ENCODE measurements at places on chromosomes 3 and 15.
A peak's percentile ranks its signal among the peaks of the same experiment; 100 is the strongest.

DNA sequence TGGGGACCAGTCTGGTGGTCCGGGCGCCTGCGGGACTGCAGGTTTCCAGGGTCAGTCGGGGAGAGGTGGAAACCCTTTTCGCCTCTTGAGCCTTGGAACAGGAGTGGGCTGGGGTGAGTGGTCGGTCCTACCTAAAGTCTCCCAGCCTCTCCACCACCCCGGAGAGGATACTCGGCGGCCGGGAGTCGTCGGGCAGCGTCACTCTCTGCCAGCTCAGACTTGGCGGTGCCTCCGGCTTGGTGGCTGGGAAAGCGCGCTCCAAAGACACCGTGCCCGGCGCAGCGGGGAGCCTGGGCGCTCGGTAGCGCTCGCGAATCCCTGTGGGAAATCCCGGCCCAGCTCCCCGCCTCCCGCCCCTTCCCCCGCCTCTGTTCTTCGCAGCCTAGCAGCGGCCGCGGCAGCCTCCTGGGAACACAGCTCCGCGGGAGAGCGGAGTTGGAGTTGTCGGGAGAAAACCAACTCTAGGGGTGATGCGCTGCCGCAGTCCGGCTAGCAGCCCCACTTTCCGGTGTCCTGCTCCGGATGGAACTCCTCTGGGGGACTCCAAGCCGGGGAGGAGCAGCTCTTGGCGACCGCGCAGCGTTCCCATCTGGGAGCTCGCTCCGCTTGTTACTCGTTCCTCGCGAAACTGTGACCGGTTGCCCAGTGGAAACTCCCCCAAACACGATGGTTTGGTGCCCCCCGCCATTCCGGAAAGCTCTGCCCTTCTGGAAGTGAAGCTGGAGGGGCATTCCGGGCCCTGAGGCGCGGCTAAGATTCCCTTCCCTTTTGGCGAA is 1.4 kb downstream of the EPHB1 start:
- no peak for DNase-seq

DNA sequence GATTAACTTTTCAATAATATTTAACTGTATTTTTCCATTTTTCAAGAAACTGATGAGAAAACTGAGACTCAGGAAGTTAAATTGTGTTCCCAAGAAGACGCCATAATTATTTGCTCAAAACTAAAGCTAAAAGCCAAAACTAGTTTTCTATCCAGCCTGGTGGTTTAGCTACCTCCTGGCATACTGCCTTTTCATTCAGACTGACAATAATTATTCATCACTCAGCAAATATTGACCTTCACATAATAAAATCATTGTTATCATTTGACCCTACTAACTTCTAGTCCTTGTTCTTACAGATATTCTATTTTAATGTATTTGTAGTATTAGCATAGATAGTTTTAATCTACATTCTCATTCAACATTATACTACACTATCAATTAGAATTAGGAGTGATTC is 210.6 kb upstream of the GADL1 start:
- no peak for DNase-seq

- no peak for DNase-seq
Observed at GRCh38 chr3:139117883-139118760, 73.4 kb upstream of the PRR23C start.

- DNase-seq = peak; percentile 4
Observed at GRCh38 chr3:126033051-126033745, 50.7 kb downstream of the SLC41A3 start.

- peak; percentile 82 for DNase-seq
Observed at GRCh38 chr3:195863121-195864061, 45.0 kb downstream of the TNK2 start.

DNA sequence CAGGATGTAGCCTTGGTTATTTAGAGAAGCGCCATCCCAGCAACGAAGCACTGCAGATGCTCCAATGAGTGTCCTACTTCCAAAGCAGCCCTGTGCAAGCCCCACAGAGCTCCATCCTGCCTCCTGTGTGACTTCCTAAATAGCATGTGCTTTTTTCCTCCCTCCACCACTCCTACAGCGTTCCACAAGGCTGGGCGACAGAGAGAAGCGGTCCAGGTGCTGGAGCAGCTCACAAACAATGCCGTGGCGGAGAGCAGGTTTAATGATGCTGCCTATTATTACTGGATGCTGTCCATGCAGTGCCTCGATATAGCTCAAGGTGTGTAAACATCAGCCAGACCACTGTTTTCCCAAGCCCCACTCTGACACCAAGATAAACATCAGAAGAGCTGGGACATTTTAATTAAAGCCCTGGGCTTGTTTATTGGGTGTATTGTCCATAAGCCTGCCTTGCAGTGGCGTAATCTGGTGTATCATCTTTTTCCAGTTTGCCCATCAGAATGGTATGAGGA is 22.2 kb upstream of the RHO start:
- DNase-seq = no peak

- no peak for DNase-seq
Observed at GRCh38 chr15:43082509-43082908, 23.3 kb downstream of the UBR1 start.

DNA sequence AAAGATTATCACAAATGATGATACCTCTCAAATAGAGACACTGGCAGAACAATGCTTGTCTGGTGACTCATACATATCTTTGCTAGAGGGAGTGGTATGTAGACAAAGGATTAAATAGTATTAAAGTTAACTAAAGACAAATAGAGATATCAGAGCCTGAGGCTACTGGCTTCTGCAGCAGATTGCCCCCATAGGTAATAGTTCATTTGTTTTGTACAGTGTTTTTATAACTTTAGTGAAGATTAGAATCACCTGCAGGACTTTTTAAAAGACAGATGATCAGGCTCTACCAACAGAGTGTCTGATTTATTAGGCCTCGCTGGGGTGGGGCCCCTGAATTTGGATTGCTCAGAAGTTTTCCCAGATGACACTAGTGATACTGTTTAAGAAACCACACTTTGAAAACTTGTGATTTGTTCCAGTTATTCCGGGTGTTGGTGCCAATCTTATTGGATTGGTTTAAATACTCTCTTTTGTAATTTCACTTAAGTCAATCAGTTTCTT is 96.4 kb downstream of the NAALADL2 start:
- no peak for DNase-seq

- DNase-seq = no peak
Observed at GRCh38 chr3:120177151-120177550, 82.9 kb upstream of the GSK3B start.

GRCh38 chr3:38009807-38010591 is 19.4 kb downstream of the VILL start:
- DNase-seq = no peak

- DNase-seq = no peak
Observed at GRCh38 chr15:88383354-88383753, 83.8 kb downstream of the MRPL46 start.

DNA sequence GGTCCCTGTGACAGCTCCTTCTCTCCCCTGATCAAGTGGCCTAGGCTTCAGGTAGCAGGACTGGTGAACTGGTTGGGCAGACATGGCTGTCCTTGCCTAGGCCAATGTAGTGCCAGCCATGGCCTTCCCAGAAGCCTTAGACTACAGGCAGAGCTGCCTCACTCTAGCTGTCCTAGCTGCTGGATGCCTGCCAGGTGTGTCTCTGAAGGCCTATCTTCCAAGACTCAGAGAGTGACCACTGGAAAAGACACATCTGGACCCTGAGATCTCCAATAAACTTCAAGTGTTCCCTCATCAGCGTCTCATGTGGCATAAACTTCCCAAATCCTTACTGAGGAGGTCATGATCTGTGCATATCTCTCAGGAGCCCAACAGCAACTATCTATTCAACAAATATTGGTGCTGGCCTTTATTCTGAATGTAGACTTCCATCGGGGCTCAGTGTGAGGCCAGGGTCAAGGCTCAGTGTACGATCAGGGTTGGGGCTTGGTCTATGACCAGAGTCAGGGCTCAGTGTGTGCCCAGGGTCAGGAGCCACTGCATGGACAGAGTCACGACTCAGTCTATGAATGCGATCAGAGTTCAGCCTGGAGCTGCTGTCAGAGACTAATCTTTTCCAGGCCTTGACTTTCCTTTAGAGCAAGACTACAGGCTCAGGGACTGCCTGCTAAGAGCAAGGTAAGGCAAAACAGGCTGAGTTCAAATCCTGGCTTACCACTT is 36.5 kb upstream of the INSYN1 start:
- DNase-seq = no peak

DNA sequence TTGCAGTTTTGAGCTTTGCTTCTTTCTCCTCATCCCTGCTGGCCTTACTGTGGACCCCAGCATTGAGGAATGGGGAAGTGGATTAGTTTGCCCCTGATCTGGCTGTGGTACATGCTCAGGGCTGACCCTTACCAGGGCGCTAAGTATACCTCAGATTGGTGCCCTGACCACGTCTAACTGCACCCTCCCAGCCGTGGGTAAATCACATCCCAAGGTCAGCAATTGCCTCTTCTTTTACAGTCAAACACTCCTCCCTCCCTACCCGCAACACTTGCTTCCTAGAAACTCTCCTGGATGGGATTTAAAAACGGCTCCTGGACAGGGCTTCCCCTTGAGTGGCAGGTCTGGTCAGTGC is 437.9 kb downstream of the NR2F2 start:
- DNase-seq = no peak

- peak; percentile 71 for DNase-seq
Observed at GRCh38 chr3:196274585-196274984, 12.9 kb downstream of the PCYT1A start.

GRCh38 chr3:176906046-176906905 is 291.0 kb downstream of the TBL1XR1 start:
- DNase-seq = no peak

DNA sequence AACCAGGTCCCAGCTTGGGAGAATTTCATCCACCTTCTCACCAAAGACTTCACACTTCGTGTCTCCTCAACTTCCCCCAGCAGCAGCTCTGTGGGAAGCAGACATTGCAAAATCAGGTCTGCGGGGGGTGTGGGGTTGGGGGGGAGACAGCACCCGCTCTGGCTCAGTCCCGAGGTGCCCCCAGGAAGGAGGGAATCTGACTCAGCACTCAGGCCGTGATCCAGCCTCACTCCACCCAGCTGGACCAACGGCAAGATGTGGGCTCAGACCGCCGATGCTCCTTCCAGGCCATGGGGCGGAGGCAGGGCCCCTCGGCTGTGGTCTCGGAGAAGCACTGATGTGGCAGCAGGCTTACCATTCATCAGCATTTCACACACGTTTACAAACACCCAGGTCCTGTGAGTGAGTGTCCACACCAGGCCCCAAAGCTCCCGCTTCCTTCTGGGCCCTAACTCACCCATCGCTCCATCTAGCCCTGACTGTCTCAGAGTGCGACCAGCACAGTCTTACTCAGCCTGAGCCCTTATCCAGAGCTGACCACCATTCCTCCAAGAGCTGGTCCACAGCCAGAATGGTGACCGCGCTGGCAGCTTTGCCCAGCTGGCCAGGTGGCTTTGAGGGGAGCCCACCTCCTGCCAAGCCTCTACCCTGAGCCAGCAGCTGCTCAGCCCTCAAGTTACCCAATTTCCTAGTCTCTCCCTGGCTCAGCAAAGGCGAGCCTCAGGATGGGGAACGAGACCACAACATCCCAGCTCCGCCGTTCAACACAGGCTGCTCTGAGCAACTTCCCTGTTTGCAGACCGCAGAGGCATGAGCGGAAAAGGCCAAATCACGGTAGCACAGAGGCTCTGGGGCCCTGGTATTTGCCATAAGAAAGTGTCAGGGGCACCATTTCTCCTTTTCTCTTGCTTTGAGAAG is 3.3 kb downstream of the STAB1 start:
- no peak for DNase-seq

GRCh38 chr3:150346266-150346665 is 61.8 kb upstream of the TSC22D2 start:
- DNase-seq = no peak

- DNase-seq = no peak
Observed at GRCh38 chr3:185766329-185767001, 58.4 kb downstream of the IGF2BP2 start.

DNA sequence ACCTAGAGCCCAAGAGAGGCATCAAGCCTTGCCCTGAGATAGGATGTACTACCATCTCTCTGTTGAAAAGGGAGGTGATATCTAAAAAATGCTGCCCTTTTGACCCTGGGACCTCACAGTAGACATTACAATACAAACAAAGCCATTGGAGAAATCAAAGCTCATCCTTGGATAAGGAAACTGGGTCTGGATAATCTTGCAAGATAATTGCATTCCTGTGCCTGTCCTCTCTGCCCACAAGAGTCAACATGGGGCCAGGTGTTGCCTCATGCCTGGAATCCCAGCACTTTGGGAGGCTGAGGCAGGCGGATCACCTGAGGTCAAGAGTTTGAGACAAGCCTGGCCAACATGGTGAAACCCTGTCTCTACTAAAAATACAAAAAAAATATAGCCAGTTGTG is 57.3 kb upstream of the DLG1 start:
- DNase-seq = no peak

- DNase-seq = no peak
Observed at GRCh38 chr3:3851621-3852323, 52.5 kb downstream of the LRRN1 start.

DNA sequence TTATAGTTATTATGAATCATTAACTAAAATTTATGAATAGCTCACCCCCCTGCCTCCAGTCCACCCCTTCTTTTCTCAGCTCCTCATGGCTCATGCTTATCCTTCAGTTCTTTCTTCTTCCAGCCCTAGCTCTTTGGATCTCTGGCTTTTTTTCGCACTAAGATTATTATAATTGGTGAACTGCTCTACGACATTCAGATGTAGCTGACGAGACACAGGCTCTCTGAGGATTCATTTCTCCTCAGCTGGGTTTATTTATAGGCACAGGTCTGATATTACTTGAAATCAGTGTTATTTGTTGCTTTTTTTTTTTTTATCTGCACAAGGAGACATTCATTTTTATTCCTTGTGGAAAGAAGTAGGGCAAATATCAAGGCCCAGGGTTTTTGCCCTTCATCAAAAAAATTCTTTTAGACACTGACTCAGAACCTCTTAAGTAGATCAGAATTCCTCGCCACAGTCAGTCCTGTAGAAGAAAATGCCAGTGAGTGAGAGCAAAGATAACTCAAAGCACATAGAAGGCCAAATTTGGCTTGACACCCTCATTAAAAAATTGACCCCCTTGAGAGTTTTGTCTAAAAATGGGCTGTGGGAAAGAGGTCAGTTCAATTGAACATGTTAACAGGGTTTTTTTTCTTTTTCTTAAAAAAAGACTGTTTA is 106.6 kb downstream of the MYH15 start:
- no peak for DNase-seq

- no peak for DNase-seq
Observed at GRCh38 chr15:36844534-36844998, 255.8 kb downstream of the MEIS2 start.

- no peak for DNase-seq
Observed at GRCh38 chr3:72339670-72340030, 508.6 kb downstream of the SHQ1 start.

GRCh38 chr15:101029971-101030661 is 111.0 kb downstream of the LRRK1 start:
- DNase-seq = peak; percentile 8

DNA sequence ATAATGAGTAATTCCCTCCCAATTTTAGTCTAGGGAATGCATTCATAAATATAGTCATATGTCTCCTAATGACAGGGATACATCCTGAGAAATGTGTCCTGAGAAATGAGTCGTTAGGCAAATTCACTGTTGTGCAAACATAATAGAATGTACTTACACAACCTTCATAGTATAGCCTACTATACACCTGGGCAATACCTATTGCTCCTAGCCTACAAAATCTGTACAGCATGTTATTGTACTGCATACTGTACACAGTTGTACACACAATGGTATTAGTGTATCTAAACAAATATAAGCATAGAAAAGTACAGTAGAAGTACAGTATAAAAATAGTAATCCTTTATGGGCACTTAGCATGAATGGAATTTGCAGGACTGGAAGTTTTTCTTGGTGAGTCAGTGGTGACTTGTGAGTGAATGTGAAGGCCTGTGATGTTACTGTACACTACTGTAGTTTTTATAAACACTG is 6.6 kb downstream of the DTWD1 start:
- no peak for DNase-seq

Data from activated T-cell treated with anti-CD3 and anti-CD28 coated beads, Interleukin-2, amount 50 U/mL, for 48 hours (primary cell).